ENCODE measurements at places on chromosomes 3 and 15.

GRCh38 chr3:39050029-39050428 lies 1.7 kb downstream of the SCN11A start:
- DNase-seq: no peak

DNA sequence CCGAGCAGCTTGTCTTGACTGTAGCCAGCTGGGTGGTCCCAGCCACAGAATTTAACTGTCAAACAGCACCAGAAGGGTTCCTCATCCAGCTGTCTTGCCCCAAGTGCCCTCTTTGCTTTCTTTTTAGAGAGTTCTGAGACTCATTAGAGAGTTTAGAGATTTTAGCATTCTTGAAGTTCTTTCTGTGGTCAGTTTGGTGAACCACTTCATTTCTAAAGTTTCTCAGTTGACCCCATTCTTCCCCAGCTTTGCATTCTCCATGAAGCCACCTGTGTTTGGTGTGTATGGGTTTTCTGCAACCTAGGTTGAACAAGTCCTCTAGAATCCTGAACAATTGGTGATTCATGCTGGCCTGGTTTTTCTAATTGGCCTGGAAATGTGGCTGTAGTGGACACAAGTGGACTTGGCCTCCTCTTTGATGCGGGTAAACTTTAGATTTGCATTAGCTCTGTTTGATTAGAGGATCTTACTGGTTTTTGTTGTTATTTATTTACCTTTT lies 33.7 kb downstream of the FLNB start:
- peak; percentile 63 for DNase-seq

DNA sequence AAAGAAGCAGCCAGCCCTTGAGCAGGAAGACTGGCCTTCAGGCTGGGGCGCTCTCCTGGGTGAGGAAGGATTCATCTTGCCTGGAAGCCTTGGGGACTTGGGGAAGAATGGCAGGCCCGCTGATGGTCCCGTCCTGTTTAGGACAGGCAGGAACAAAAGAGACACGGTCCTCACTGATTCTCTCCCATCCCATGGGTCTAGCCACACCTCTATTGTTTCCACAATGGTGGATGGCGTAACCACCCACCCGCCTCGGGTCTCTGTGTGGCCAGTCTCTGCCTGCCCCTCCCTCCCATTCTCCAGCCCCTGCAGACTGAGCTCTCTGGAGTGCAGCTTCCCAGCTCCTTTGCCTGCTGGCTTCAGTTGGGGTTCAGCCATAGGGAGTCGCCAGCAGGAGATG lies 284.3 kb downstream of the UACA start:
- no peak for DNase-seq

DNA sequence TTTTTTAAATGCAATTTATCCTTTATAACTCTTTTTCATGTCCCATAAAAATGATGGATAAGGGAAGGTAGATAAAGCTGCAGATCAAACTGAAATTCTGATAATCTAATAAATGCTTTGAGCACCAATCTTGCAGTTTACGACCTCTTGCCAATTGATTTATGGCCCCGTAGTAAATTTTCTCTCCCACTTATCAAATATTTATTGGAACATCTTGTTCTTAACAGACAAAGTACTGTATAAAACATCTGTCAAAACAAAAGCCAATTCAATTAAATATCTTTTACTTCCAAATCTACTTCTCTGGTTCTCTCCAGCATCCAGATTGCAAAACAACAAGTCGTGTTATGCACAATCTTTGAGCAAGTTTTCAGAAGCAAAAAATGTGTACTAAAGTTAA lies 34.6 kb downstream of the POLR2M start:
- no peak for DNase-seq

DNA sequence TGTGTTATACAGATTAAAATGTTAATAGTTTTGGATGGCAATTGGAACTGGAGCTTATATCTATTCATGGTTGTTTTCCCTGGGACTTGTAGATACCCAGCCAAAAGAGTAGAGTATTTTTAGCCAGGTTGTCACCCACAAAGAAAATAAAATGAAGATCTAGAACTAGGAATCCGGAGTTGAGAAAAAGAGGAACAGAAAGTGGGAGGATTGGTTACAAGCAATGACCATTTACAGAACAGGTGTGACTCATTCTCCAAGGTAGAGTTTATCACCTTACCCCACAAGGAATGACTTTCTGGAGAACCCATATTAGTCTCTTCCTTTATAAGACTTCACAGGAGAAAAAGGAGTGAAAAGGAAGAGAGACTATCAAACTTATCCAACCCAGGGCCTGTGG lies 99.8 kb downstream of the TMEM108 start:
- no peak for DNase-seq

GRCh38 chr3:141388823-141389621 lies 20.7 kb downstream of the ZBTB38 start:
- peak; percentile 59 for DNase-seq

DNA sequence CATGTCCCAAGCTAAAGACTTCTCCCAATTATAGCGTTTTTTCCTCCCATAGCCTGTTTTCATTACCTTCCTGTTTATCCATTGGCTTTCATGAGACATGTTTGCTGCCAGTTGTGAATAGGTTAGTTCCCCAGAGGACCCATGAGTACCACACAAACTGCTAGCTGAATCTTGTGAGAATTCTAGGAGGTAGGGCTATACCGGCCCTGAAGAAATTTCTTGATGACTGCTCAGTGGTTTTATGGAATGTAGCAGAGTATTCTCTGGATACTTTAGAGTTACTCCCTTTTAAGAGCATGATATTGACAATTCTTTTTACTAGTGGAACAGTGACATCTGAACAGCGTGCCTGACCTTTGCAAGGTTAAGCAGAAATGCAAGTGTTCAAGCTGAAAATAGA lies 210.4 kb downstream of the MCTP2 start:
- no peak for DNase-seq

DNA sequence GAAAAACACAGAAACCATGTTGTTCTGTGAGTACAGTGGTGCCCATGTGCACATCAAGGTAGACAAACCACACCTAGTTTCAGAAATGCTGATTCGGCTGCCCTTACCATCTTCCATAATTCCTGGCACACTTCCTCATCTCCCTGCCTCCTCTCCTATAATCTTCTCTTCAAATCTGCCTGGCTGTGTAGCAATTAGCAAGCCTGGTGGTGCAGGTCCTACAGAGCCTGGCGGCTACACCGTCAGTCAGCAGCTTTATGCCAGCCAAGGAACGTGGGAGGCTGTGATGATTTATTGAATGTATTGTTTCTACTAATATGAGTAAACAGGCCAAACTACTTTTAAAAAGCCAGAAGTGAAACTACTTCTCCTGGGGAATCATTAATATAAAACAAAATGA lies 106.8 kb downstream of the SEMA6D start:
- no peak for DNase-seq

DNA sequence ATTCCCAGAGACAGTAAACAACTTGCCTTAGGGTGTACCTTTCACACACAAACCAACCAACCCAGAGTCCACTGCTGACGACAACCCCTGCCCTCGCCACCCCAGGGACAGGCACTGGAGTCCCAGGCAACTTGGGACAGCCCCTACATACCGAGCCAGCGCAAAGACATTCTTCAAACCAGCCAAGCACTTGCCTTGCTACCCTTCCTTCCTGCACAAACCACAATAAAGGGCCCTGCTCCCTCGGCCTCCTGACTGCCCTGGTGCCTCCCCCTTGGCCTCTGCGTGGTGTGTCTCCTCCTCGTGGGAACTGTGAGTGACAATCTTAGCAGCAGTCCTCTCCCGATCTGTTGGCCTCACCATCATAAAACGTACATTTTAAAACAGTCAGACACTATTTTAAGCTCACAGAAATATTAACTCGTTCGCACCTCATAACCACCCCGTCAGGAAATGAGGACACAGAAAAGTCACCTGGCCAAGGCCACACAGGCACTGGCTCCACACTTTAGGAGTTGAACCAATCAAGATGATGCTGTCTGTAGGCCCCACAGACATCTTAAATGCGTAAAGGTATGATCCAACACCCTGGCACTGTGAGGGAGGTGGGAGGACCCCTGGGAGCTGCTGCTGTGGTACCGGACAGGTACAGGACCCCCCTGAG lies 113.8 kb downstream of the ADCY5 start:
- no peak for DNase-seq

GRCh38 chr15:35519541-35520149 lies 26.3 kb downstream of the DPH6 start:
- DNase-seq: peak; percentile 71

GRCh38 chr3:59596741-59597140 lies 546.9 kb upstream of the CFAP20DC start:
- DNase-seq: no peak

DNA sequence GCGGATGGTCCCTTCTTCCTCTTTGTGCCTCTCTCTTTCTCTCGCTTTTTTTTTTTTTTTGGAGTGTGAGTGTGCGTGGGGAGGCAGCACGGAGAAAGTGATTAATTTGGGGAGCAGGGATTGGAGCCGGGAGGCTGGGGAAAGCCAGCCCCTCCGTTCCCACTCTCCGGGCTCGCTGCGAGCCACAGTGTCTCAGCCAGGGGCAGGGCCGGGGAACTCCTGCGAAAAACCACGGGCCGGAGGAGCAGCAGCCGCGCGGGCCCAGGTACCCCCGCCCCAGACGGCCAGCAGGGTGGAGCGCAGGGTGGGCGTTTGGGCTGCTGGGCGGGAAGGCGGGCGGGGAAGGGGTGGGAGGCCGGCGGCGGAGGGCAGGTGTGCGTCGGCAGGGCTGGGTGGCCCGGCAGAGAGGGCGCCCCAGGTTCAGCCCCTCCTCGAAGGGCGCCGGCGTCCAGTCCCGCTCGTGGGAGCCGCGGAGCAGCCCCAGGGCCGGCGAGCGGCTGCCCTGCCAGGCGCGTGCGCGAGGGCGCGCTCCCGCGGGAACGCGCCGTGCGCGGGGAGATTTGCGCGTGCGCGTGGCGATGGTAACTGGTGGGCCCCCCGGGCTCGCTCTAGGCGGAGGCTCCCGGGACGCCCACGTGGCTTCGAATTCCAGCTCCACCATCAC lies 1.4 kb downstream of the CHL1 start:
- DNase-seq: no peak

GRCh38 chr3:182268711-182269110 lies 524.6 kb upstream of the ATP11B start:
- DNase-seq: no peak

DNA sequence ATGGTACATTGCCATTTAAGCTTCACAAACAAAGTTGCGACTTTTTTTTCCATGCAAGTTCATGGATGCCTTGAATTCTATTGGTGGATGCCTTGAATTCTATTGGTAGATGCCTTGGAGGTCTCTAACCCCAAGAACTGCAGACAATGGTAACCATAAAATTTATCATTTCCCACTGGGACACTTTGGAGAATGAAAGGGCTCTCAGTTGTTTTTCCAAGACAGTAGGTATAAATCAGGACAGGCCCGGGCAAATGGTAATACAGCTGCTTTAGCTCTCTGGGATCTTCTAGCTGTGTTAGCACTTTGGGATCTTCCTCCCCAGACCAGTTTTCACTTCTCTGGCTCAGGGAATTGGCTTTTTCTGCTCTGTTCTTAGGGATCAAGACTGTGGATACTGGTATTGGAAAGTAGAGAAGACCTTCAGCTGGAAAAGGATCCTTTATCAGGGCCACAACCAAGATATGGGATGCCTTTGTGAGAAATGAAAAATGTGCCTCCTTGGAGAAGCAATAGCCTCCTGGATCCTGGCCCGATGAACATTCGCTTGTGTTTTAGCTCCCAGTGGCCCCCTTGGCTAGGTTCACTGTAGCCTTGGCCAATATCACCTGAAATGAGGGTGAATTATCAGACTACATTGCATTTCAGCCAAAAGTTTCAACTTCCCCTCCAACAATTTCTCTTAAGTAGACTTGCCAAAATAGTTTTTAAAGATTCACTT lies 8.3 kb downstream of the LRRC3B start:
- no peak for DNase-seq

DNA sequence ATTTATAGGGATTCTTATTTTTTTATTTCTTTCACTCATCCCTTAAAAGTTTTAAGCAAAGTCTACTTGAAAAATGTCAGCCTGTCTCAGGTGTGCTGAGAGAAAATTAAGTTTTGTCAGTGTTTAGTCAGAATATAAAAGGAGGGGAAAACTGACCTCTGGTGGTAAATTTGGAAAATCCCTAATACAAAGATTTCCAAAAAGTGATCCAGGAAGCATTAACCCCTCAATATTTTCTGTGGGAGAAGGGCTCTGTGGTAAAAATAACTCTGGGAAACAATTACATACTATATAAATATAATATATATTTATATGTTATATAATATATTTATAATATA lies 41.0 kb upstream of the FRMD4B start:
- DNase-seq: no peak

DNA sequence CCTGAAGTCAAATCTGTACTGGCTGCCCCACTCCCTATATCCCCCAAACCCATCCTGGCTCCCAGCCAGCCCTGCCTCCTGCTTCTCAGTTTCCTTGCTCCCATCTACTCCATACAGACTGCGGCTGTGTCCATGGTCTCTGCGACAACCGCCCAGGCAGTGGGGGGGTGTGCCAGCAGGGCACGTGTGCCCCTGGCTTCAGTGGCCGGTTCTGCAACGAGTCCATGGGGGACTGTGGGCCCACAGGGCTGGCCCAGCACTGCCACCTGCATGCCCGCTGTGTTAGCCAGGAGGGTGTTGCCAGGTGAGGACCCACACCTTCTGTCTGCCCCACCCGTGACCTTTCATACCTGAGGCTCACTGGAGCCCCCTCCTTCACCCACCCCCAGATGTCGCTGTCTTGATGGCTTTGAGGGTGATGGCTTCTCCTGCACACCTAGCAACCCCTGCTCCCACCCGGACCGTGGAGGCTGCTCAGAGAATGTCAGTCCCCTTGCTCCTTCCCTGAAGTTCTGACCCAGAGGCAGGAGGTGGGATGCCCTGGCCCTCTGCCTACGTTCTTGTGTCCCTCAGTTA lies 14.7 kb downstream of the STAB1 start:
- DNase-seq: no peak

DNA sequence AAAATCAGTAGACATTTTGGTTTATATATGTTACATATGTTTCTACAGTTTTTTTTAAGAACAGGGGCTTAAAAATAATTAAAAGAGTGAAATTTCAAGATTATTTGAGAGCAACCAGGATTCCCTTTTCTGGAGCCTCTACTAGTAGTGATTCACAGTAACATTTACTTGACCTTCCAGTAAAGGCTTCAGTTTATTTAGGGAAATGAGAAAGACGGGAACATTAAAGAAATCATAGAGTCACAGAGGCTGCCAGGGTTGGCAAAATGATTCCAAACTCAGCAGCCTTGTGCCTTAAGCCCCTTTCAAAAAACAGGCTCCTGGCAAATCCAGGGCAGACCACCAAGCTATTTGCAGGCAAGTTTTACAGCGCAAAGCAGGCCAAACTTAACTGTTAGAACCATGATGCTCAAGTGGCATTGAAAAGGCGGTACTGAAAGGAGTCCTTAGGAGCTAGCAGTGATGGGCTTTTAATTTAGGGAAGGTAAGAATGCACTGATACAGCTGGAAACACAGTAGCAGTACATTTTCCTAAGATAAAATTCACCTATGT lies 201.1 kb upstream of the ADAMTS9 start:
- no peak for DNase-seq

- peak; percentile 28 for DNase-seq
These were observed 127.0 kb downstream of the TPRG1 start for GRCh38 chr3:189298469-189299375.

- peak; percentile 84 for DNase-seq
These were observed 43.9 kb downstream of the GOLIM4 start for GRCh38 chr3:168051531-168052471.

- DNase-seq: no peak
These were observed 27.9 kb downstream of the ZNF710 start for GRCh38 chr15:90029024-90029423.

All from GM23248 (cell line).